ENCODE measurements at places on chromosomes 5 and 9.

DNA sequence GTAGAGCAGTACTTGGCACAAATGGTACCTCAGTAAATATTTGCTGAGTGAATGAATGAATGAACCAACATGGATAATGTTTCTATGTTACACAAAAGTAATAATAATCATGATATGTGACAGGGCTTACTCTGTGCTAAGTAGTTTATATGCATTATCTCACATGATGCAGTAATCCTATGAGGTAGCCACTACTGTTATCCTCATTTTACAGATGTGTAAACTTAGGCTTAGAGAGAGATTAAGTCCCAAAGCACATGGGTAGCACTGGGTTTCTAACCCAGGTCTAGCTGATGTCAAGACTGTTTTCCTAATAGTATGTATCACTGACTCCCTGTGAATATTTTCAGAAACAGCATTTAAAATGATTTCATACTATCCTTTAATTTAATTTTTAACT, 44.1 kb upstream of the VDAC1 start:
- no peak for DNase-seq

- no peak for DNase-seq
These were observed 103.5 kb downstream of the MAPKAP1 start for GRCh38 chr9:125603478-125604021.

DNA sequence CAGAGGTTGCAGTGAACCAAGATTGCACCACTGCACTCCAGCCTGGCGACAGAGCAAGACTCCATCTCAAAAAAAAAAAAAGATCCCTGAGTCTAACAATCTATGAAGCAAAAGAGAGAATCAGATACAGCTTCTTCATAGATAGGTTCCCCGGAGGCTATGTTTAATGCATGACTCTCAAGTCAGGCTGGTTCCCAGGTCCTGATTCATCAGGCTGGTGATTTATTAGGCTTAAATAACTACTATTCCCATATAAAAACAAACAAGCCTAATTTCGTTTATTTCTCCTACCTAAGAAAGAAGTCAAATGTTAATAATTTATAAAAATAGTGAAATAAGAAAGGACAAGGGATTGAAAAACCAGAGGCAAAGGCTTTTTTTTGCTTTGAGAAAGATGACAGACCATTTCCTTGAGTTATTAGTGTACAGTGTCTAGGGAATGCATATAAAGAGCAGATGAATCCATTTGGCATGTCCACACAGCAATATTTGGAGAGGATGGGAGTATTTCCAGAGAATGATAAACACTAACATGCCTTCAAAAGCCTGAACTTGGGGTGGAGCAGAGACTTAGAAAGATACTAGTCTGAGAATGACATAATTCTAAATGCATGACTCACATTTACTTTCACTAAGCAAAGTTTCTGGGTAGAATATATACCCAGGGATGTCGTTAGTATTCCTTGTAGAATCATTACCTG, 115.3 kb downstream of the NREP start:
- no peak for DNase-seq

DNA sequence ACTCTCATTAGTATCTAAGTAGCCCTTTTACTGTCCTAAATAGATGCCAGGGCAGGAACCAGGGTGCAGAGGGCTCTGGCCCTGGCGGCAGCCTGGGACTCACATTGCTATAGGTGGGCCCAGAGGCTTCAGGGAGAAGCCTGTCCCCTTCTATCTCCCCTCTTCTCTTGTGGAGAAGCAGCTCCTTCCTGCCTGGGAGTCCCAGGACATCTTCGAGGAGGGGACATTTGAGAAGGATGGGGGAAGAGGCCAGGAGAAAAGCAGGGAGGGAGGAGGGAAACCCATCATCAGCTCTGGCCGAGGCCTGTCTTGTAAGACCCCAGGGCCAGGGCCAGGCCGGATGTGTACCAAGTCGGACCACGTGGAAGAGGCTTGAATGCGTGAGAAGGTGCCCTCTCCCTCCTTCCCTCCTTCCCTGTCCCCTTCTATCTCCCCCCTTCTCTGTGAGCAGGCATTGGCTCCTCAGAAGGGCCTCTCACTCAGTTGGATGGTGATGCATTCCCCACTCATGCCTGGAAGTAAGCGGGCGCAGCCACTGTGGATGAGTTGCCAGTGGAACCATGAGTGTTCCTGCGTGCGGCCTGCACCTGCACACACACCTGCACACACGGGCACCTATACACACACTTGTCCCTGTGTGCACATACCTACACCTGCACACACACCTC, 20.7 kb upstream of the LPCAT1 start:
- no peak for DNase-seq

DNA sequence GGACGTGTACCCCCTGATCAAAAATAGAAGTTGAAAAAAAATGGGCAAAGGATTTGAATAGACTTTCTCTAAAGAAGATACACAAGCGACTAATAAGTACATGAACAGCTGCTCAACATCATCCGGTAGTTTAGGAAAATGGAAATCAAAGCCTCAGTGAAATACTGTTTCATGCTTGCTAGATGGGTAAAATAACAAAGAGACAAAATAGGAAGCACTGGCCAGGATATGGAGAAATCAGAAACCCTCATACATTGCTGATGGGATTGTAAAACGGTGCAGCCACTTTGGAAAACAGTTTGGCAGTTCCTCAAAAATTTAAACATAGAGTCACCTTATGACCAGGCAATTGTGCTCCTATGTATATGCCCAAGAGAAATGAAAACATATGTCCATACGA, 65.0 kb upstream of the SUB1 start:
- no peak for DNase-seq

- no peak for DNase-seq
These were observed 110.4 kb upstream of the LIFR start for GRCh38 chr5:38666668-38667498.

DNA sequence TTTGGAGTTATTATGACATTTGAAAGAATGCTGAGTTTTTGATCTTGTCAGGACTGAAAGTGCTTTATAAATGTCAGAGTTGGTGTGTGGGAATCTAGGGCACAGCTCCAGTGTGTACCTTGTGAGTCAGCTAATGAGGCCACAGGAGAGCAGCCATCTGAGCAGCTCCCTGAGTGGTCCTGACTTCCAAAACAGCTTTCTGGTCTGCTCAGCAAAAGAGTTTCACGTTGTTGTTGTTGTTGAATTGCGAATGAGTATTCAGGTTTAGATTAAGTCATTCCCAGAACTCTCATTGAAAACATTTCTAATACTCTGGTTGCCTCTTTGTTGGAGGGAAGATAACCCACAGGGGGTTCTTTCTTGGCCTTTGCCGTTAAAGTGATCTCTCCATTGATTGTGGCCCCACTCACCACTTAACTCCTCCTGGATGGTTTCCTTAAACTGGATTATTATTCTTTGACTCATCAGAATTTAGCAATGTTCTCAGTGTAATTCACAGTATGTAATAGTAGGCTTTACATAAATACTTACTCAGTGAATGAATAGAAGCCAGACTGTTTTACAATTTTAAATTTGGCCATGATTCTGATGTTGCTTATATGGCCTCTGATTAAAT, 125.1 kb upstream of the SGCD start:
- DNase-seq, result no peak

GRCh38 chr9:8261737-8262136, 462.2 kb upstream of the DMAC1 start:
- no peak for DNase-seq

DNA sequence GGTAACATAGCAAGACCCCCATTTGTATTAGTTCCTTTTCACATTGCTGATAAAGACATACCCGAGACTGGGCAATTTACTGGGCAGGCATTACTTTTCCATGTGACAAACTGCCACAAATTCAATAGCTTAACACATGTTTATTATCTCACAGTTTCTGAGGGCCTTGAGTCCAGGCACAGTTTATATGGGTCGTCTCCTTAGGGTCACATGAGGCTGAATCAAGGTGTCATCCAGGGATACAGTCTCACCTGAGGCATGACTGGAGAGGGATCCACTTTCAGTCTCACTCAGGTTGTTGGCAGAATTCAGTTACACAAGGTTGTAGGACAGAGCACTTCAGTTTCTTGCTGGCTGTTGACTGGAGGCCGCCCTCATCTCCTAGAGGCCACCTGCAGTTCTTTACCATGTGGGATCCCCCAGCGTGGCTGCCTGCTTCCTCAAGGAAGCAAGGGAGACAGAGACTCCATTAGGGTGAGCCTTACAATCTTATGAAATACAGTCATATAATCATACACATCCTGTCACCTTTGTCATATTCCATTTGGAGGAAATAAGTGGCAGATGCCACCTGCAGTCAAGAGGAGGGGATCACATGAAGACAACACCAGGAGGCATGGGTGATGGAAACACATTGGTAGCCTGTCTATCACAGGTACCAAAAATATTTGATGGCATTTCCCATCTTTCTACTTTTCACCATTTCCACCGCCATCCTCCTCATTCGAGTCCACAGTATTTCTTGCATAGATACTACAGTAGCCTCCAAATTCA, 15.1 kb upstream of the ERAP1 start:
- no peak for DNase-seq

DNA sequence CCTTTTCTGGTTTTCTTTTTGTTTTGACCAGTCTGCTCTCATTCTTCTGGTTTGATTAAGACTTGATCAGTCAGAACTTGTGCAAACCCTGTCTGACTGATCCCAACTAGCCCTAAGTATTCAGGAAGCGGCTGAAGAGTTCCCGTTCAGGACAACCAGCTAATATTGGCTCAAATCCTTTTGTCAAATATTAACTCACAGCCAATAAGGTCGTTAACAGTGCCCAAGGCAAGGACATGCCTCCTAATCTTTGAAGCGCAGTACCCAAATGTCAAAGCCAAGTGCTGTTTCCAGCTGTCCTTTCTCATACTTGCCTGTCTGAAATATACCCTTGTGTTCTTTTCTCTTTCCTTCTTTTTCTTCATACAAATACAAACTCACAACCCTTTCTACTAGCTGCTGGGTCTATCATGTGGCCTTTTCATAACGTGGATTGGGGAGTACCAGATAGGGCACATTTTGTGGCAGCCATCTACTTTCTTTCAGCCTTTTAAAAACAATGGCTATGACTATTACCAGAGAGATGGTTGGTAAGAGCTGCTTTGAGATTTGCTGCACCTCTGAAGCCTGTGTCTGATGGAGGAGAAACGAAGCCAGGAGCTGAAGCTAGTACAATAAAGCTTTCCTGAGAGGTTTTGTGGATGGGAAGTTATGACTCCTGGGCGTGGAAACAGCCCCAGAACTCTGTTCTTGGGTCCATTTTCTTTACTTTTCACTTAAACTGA, 266.4 kb upstream of the ZNF608 start:
- DNase-seq, result no peak

DNA sequence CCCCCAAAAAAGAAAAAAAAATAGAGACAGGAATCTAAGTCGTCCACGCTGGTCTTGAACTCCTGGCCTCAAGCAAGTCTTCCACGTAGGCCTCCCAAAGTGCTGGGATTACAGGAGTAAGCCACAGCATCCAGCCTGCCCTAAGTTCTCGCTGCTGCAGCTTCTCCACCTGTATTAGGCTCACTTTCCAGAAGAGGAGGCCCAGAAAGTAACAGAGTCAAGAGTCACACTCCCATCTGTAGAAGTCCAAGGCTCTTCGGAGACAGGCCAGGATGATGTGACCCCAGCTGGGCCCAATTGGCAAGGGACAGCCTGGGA, 1.8 kb downstream of the EEIG1 start:
- no peak for DNase-seq

DNA sequence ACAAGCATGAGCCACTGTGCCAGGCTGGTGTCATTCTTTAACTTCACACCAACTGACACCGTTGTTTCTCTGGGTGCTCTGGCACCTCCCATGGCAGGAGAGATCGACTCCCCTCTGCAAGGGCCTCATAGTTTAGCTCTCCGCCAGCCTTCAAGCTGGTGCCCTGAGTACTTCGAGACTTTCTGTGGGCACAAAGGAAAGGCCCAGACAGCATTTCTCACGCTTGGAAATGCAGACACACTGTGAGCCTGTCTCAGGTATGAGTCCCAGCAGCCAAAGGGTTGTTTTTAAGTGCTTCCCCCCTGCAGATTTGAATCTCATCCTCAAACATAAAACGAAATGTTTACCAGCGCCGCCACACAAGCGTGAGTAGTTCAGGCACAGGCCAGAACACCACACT, 11.1 kb upstream of the TCF7 start:
- no peak for DNase-seq

DNA sequence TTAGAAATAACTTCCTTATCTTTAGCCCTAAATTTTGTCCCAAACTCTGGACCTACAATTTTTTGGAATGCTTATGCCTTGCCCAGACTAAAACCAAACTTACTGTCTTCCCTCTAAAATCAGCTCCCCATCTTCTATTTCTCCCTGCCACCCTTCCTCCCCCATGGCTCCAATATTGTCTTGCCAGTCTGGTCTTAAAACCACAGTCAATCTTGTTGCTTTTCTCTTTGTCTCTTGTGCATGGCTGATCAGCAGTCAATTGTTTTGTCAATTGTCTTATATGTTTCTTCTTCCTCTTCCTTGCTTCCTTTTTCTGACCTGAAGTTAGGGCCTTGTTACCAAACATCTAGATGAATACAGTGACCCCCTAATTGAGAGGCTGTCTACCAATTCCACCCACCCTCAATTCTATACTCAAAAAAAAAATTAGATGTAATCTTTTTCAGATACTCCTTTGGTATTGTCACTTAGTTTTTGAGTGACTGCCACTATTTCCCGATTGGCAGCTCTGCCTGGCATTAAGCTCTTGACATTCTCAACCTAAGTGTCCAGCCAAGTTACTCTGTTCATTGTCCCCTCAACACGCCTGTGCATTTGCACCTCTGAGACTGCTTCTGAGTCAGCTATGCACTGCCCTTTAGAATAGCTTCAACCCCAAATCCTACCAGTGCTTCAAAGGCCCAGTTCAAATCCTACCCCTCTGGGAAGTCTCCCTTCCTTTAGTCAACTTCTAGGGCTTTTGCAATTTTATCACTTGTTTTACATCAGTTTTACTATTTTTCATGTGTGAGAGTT, 2.5 kb downstream of the PDCD1LG2 start:
- no peak for DNase-seq

- DNase-seq, result no peak
These were observed 5.8 kb upstream of the ACTBL2 start for GRCh38 chr5:57488215-57488955.

GRCh38 chr5:2780421-2781171, 29.1 kb upstream of the IRX2 start:
- DNase-seq, result no peak

GRCh38 chr5:167528651-167529050, 762.8 kb upstream of the WWC1 start:
- DNase-seq, result no peak

- DNase-seq, result no peak
These were observed 221.1 kb upstream of the RORB start for GRCh38 chr9:74275872-74276508.

- DNase-seq, result no peak
These were observed 60.1 kb upstream of the ZNF622 start for GRCh38 chr5:16525651-16526050.
